ENCODE measurements at places on chromosomes 1 and 21.

DNA sequence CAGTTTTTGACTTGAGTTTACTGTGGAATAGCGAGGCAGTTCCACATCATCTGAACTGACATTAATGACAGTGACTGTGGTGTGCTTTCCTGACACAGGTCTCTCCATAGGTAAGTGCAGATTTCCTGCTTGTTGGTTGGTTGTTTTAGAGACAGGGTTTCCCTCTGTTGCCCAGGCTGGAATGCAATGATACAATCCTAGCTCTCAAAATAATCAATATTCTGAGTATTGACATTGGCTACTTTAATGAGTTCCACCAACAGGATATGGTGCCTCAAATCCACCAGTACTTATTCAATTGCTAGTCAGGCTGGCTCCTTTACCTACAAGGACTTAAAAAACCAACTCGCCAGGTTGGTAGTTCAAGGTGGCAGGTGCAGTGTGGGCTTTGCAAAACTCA, 63.8 kb downstream of the CLSTN1 start:
- DNase-seq = no peak

GRCh38 chr21:36075953-36076352, 6.1 kb downstream of the CBR1 start:
- DNase-seq = no peak

DNA sequence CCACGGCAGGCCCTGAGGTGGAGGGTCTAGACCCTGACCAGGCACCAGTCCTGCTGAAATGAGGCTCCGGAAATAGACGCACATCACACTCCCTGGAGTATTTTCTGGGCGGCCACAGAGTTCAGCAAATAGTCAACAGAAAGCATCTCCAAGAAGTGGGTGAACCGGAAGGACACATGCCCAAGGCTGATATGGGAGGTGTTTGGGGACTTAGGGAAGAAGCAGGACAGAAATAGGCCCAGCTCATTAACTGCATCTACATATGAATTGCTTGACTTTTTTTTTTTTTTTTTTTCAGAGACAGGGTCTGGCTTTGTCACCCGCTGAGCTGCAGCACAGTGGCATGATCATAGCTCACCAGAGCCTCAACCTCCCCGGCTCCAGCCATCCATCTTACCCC, 36.5 kb upstream of the GPR157 start:
- DNase-seq = no peak

DNA sequence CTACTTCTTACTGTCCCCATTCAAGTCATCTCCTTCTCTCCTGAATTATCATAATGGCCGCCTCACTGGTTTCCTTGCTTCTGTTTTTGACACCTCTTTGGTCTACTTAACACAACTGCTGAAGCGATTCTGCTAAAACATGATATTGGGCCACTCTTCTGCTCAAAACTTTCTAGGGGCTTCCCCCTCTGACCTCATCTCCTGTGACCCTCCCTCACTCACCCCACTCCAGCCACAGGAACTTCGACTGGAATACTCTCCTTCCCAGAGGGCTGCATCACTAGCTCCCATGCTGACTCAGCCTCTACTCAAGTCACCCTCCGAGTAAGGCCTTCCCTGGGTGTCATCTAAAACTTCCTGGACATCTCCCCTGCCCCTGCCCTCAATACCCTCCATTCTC, 35.7 kb downstream of the NRIP1 start:
- no peak for DNase-seq

DNA sequence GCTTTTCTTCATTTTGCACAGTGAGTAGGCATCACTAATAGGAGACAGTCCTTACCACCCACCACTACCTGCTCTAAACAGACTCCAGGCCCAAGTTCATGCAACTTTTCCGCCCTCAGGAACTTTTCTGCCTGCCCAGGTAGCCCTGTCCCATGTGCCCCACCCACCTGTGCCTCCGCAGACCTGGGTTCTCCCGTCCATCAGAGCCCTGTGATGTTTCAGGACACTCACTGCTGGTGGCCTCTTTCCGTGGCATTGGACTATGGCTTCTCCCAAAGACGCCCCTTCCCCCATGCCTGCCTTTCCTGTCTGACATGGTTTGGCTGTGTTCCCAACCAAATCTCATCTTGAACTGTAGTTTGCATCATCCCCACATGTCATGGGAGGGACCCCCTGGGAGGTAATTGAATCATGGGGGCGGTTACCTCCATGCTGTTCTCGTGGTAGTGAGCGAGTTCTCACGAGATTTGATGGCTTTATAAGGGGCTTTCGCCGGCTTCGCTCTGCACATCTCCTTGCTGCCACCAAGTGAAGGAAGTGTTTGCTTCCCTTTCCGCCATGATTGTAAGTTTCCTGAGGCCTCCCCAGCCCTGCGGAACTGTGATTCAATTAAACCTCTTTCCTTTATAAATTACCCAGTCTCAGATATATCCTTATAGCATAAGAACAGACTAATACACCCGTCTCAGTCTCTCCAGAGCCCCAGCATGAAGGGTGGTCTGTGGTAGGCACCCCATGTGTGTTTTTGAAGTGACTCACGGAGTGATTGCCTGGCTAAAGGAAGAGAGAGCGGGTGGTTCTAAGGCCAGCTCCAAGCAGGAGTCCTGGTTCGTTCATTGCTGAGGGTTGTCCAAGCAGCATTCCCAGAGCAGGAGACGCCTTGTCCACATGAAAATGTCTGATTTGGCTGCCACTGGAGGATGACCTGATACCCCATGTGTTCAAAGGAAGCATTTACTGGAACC, 86.0 kb upstream of the ZBTB40 start:
- DNase-seq = no peak

- DNase-seq = no peak
Observed at GRCh38 chr1:204413170-204413535, 1.5 kb upstream of the PPP1R15B start.

GRCh38 chr1:71494163-71494562, 413.3 kb upstream of the ZRANB2 start:
- no peak for DNase-seq
